Left lobe of liver (tissue), 2 donors: ENCODE measurements at places on chromosomes 12 and 14. TPM values are rescaled to one million over a fixed set of nuclear protein-coding genes. Genes with fewer than 3 reads are reported as not detected.
A peak's percentile ranks its signal among the peaks of the same experiment; 100 is the strongest.

DNA sequence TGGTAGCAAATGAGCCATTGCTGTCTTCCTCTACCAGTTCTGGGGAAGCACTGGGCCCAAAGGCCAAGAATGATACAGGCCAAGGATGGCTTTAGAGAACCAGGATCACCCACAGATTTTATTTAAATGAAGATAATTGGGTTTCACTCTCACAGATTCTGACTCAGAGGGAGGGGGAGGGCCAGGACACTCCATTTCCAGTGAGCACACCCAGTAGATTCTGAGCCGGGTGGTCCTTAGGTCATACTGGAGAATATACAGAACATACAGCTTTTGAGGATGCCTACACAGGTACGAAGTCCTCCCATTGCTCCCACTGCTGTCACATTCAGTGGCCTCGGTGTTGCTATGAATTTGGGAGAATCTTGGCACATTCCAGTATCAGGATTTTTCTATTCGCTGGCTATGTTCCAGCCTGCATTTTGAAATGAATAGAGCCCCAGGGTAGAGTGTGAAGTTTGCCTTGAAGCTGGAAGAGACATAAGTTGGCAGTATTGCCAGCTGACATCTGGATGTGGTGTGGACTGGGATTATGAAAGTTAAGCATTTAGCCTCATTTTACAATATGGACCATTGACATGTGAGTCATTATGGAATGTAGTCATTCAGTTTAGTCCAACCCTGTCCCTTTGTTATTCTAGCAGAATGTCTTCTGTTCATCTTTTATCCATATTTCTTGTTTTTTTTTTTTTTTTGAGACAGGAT lies 45.8 kb upstream of the POC1B start:
- DNase-seq = no peak

DNA sequence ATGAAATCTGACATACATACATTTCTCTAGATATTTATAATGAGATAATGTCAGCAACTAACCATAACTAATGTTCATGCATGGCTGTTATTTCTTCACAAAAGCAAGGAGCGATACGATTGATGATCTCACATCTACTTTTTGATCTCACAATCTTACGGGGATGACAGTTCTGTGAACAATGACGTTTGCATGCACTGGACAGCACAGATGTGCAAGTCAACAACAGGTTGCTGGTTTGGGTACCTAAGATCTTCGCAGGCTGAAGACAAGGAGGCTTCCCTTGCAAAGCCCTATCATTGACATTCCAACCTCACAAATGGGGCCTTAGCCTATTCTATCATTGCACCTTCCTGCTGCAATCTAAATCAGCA lies 53.6 kb downstream of the C12orf42 start:
- DNase-seq = no peak

- no peak for DNase-seq
Observed at GRCh38 chr12:45234139-45234865, 18.4 kb downstream of the ANO6 start.

GRCh38 chr12:84542289-84542688 lies 370.3 kb downstream of the SLC6A15 start:
- DNase-seq = no peak

DNA sequence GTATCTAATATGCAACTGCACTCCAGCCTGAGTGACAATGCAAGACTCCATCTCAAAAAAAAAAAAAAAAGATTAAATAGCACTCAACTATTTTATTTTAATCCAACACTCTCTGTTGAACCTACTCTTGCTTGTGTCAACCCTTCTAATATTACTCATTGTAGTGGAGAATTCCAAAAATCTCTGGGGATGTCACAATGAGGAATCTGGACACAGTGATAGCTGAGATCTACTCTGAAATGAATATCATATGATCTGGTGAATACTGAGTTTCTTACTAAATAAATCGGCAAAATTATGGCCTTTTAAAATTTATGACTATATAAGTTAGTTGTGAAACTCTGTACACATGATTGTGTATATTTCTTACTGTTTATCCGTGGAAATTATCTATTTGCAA lies 418.2 kb downstream of the BCAT1 start:
- no peak for DNase-seq

- no peak for DNase-seq
Observed at GRCh38 chr12:16361142-16361783, 13.8 kb downstream of the MGST1 start.

- DNase-seq = peak; percentile 72
Observed at GRCh38 chr12:53221203-53222080, 10.6 kb downstream of the RARG start.

DNA sequence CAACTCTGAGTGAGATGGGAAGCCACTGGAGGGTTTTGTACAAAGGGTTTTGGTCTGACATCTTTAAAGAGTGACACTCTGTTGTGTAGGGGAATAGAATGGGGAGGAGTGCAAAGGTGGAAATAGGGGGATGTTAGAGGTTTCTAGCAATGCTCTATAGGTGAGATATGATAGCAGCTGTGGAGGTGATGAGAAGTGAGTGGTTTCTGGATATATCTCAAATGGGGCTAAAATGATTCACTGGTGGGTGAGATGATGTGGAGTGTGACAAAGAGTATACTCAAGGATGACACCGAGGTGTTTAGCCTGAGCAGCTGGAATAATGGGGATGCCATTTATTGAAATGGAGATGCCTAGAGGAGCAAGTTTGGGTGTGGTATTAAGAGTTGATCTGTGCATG lies 426.4 kb downstream of the PCNX1 start:
- DNase-seq = no peak

NRXN3 gene
- 0.20 TPM for total RNA-seq

ETFBKMT gene
- total RNA-seq = 7.9 TPM

ZDHHC22 gene
- total RNA-seq = not detected

KRT85 gene
- total RNA-seq = not detected

GALNT6 gene
- total RNA-seq = 1.7 TPM
